ENCODE measurements at places on chromosomes 3 and 15. TPM values are rescaled to one million over a fixed set of nuclear protein-coding genes. Genes with fewer than 3 reads are reported as not detected.

DNA sequence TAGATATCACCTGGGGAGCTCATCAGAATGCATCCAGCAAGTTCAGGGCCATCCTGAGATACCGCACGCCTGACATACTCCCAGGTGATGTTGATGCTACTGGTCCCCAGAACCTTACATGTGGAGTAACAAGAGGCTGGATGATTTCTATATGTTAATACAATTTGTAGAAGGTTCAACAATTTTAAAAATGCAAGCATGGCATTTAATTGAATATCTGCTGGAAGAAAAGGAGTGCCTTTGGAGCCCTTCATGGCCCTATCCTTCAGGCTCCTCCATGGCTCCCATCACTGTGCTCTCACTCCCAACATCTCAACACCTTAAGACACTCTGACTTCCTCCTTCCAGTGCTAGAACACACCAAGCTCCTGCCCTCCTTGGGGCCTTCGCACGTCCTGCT, 36.6 kb downstream of the LMCD1 start:
- no peak for DNase-seq

DNA sequence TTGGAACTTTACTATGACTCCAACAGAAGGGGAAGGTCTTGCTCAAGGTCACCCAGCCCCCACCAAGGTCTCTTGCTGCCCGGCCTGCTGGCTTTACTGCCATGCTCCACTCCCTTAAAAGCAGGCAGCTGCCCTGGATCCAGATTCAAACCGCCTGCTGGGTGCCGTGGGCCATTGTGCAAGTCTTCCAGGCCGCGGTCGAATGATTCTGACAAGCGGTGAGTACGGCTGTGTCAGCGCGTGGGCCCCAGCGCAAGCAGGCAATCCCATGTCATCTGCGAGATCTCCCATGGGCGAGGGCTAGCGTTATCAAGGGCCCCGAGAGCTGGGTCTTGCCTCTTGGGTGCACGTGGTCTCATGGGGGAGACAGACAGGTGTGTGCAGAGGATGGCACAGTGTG, 37.6 kb downstream of the CORO2B start:
- DNase-seq: no peak

SCG5 gene
- total RNA-seq: 1.6 TPM

RSRC1 gene
- total RNA-seq: 37.9 TPM

- DNase-seq: no peak
Measured at GRCh38 chr3:13114811-13115575, 41.8 kb upstream of the IQSEC1 start.

TP63 gene
- total RNA-seq: 0.07 TPM

- peak; percentile 76 for DNase-seq
Measured at GRCh38 chr3:32420126-32421038, 28.7 kb downstream of the CMTM7 start.

CDHR4 gene
- not detected for total RNA-seq

ATP2B2 gene
- not detected for total RNA-seq

SKOR1 gene
- total RNA-seq: 0.09 TPM

GRCh38 chr3:123338620-123339061, 110.2 kb downstream of the ADCY5 start:
- DNase-seq: no peak

DNAJA4 gene
- 38.1 TPM for total RNA-seq

CCR8 gene
- total RNA-seq: 0.34 TPM

- DNase-seq: no peak
Measured at GRCh38 chr3:16704941-16705340, 99.7 kb upstream of the DAZL start.

ZPLD1 gene
- total RNA-seq: not detected

PRTG gene
- not detected for total RNA-seq

ITPKA gene
- 6.1 TPM for total RNA-seq

TXNRD3 gene
- 5.0 TPM for total RNA-seq

GOLGA8T gene
- total RNA-seq: not detected

PRKCD gene
- 21.5 TPM for total RNA-seq

- DNase-seq: no peak
Measured at GRCh38 chr3:3560591-3561311, 238.5 kb upstream of the LRRN1 start.

- no peak for DNase-seq
Measured at GRCh38 chr3:81829937-81830336, 68.5 kb upstream of the GBE1 start.

DNA sequence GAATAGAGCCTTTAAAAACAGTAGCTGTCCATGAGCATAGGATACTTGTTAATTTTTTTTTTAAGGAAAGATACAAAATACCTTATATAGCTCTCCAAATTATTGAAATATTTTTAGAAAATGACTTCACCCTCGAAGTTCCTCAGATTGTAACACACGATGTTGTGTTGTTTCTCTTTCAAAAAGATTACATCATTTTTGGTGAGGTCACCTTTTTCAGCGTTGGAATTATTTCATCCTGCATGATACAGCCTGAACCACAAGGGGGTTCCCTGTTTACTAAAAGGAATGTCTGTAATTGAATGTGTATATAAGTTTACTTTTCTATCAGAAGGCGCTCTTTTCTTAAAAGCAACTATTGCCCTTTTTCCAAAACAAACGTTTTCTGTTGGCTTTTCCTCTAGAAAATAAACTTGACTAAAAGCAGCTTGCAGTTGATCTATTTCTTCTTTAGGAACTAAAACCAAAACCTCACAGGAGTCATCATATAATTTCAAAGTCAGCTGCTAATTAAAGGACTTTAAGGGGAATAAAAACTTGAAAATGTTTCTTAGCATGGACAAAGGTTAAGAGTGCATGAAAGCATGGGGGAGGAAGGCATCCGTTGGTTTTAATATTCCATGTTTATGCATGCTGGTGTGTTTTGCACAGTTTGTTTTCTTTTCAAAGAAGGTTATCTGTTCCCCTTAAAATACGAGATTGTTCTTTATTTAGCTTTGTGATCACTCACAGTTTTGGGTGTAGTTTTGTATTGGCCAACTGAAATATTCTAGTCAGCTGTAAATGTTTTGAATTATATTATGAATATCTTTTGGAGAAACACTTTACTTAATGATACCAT, 29.4 kb downstream of the LYSMD4 start:
- no peak for DNase-seq

DNA sequence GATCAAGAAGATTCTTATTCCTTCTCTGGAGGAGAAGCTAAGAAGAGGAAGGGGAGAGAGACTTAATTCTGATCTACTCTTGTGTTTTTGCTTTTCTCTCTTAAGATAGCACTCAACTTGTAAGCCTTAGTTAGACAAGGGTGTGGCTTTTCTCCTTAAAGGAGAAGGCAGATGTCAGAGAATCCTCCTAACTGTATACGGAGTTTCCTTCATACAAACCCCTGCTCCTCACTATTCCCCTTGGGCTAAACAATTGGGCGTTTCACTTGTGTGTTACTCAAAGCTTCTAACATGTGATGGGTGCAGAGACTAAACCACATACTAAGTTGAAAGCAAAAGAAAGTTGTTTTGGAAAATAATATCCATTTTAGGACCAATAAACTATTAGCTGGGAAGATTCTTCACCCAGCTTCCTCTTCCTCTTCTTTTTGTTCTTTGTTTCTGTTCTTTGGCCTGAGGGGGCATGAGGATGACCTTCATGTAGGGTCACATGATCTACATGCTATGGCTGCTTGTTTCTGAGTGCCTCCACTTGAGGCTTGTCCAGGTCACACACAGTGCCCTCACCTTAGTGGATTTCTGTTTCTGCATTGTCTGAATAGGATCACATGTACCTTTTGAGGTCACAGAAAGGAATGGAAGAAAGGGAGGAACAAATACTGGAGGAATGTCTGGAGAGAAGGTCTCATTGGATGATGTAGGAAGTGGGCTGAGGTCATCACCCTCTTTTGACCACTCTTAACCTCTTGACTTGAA, 14.6 kb downstream of the SPINK8 start:
- no peak for DNase-seq

RFX7 gene
- total RNA-seq: 30.5 TPM

DNA sequence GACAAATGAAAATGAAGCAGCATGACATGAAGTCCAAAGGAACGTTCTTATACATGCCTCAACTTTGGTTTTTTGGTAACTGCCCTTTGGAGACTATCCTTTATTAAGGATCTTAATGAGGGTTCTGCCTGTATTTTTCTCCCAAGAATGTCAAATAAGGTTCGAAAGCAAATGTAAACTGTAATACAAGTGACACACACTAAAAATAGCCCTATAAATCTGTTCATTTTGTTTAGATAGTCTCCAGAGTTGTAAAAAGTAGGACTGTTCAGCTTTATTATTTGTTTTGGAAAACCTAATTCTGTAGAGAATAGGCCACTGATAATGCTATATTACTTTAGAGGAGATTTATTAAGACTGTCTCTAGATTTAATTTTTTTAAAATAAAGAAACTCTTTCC, 80.5 kb upstream of the CDIN1 start:
- DNase-seq: no peak

GRCh38 chr3:145190138-145190537, 970.8 kb downstream of the PLOD2 start:
- no peak for DNase-seq

DNA sequence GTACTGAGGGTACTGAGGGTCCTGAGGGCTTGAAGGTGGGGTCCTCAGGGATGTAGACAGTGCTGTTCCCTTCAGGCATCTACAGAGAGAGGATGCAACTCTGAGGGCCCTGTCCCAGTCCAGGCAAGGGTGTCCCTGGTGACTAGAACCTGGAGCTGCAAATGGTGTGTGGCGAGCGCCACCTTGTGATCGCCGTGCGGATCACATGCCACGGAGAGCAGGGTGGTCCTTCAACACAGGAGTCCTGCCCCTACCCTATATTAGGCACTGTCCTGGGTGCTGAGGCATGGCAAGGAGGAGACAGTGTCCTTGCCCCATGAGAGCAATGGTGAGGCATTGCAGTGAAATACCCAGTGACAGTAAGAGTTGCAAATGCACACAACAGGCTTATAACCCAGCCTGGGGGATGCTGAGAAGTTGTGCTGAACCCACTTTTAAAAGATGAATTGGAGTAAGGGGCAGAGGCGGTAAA, 23.6 kb downstream of the RHCG start:
- DNase-seq: peak; percentile 71

GRCh38 chr3:132847849-132848625, 125.8 kb upstream of the NPHP3 start:
- DNase-seq: no peak

- DNase-seq: no peak
Measured at GRCh38 chr3:175146258-175146657, 287.1 kb downstream of the NAALADL2 start.

NEK10 gene
- 0.29 TPM for total RNA-seq

DNA sequence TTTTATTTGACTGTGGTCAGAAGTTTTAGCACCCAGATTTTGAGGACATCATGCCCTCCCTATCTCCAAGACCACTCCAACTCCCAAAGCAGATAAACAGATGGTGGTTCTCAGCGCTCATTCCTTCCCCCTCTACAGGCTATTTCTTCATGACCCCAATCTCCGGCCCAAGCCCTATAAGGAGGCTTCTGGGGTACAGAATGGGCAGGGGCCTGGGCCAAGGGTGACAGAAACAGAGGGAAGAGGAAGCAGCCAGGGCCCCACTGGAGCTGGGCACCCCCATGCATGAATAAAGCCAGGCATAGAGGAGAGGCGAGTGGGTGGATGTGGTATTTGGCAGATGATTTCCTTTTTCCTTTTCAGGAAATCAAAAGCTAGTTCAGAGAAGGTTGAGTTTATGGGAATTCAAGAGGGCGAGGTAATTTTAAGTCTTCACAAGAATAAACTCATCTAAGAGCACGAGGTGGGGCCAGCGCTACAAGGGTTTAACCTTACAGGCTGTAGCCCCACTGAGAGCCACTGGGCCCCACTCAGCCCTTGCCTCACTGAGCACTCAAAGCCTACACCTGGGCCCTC, 104.8 kb upstream of the HERC1 start:
- peak; percentile 61 for DNase-seq

- DNase-seq: no peak
Measured at GRCh38 chr3:189794518-189794917, 163.3 kb downstream of the TP63 start.

DNA sequence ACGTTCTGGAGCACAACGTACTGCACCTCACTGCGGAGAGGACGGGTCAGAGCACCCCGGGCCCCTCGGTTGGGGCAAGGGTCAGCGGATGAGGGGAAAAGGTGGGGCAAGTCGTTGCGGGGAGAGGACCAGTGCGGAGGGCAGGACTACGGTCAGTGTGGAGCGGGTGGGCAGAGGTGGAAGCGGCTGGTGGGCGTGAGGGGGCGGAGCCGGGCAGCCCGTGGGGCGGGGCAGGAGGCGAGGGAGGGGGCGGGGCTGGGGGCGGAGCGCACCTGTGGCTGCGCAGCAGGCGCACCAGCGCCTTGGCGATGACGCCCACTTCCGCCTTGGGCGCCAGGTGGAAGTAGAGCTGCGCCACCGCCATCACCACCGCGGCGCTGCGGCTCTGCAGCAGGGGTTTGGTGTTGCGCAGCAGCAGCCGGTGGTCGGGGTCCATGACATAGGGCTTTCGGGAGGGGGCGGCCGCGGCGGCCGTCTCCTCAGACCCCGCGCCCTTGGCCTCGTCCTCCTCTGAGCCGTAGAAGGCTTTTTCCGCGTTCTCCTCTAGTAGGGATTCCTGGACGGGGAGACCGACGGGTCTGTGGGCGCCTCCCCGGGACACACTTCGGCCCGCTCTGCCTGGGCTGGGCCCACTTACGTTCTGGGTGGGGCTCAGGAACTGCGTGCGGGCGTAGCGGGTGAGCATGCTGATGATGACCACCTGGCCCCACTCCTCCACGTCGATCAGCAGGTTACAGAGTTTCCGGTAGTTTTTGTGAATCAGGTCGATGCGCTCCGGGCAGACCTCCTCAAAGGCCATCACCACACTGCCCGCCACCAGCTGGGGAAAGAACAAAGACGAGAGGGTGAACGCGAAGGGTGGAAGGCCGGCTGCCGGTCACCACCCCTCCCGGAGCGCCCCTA, 29.2 kb downstream of the AP3B2 start:
- DNase-seq: peak; percentile 84

DNA sequence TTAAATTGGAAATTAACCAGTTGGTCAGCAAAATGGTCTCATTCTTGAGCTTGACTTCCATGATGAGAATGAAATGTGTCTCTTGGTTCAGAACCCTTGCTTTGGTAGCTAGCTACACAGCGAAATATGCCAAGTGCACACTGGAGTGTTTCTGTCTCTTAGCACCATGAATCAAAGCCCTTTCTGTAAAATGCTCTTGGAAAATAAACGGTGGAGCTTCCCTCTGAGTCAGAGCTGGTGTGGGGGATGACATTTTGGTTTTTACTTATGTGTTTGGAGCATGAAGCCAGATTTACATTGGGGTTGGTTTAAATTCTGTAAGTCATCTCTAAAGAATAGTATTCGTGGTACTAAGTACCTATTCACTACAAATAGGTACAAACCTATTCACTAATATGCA, 85.1 kb upstream of the NANOGP8 start:
- DNase-seq: no peak
